Fibroblast of the aortic adventitia (primary cell): ENCODE measurements at places on chromosomes 5 and 9. TPM values are rescaled to one million over a fixed set of nuclear protein-coding genes. Genes with fewer than 3 reads are reported as not detected.
A peak's percentile ranks its signal among the peaks of the same experiment; 100 is the strongest.

ACSL6 gene
- not detected in 2 replicates for total RNA-seq

FSD1L gene
- 5.2 and 7.0 TPM in 2 replicates for total RNA-seq

CKMT2 gene
- 1.4 TPM in 1 of 2 replicates, not detected in the other for total RNA-seq

DNA sequence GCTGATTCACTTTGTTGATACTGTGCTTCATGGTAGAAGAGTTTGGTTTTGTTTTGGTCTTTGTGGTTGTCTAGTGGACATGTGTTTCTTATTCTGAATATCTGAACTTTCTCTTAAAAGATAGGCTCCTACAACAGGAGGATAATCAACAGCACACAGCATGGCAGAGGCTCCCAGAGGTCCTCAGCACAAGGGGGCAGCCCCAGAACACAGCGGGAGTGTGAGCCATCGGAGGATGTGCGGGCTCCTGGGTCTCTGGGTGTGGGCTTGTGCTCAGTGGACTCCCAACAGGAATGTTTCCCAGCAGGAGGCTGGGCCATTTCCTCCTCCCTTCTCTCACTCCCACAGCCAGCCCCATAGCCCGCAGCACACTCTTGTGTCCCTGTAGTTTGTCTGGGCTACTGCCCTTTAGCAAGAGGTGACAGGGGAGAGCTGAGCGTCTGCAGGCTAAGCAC is 164.3 kb upstream of the OTULINL start:
- peak; percentile 80 for DNase-seq

- DNase-seq, result no peak
These were observed 211.4 kb downstream of the FSTL4 start for GRCh38 chr5:133400831-133401351.

DNA sequence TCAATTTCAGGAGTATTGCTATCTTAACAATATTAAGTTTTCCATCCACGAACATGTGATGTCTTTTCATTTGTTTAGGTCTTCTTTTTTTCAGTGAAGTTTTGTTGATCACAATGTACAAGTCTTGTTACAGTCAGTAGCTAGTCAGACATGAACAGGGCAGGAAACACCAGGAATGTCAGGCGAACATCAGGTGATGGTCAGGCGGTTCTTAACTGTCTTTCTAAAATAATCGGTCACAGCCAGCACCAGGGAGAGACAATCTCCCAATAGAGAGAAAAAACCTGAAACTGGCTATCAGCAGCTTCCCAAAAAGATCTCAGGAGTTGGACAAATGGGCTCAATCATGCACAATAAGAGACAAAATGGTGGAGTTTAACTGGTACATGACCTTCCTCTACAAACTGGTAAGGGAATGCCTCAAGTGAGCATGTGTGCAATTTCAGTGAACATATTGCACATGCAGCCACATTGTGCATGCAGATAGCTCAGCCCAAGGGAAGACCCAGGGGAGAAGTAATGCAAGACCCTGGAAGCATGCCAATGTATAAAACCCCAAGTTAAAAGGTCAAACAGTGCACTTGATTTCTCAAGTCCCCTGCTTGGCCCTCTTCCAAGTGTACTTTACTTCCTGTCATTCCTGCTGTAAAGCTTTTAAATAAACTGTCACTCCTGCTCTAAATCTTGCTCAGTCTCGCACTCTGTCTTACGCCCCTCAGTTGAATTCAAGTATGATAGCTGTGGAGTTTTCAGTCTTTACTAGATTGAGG is 176.1 kb upstream of the RASEF start:
- peak; percentile 35 for DNase-seq

DNA sequence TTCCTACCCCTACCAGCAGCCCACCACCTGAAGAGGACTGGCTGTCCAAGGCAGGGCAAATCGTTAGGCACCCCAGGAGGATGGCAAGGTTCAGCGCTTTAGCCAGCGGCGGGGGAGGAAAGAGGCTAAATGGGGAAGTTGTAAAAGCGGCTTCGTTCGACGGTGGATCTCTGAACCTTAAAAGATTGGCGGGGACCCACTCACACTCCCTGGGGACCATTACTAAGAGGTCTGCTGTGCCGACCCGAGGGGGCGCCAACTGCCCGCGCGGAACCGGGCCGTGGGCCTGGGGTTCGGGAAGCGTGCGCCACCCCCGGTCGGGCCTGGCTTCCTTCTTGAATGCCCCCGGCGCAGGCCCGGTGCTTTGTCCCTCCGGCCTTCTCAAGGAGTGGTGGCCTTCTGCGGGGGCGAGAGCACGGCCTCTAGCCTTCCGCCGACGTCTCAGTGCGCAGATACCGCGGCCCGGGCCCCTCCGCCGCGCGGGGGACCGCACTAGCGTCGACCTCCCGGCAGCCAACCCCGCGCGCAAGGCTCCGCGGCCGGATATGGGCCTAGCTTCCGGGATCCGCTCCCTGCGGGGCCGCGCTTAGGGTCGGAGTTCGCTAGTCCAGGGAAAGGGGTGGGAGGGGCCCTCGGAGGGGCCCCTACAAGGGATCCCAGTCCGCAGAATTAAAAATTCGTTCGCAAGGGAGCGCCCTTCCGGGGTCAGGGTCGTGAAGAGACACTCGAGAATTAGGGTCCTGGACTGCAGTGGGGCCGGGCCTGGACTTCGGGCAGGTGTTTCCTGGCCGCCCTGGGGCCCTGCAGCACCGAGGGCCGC is 10.5 kb downstream of the NR2F1-AS1 start:
- no peak for DNase-seq

GRCh38 chr9:68672215-68672614 is 32.8 kb upstream of the PIP5K1B start:
- DNase-seq, result no peak

EFNA5 gene
- 2.1 and 33.1 TPM in 2 replicates for total RNA-seq

SPARC gene
- 1,011 and 5,653 TPM in 2 replicates for total RNA-seq

GRCh38 chr9:117787746-117788145 is 83.5 kb downstream of the TLR4 start:
- DNase-seq, result no peak

LRRC8A gene
- 19.6 and 50.6 TPM in 2 replicates for total RNA-seq
